Brain microvascular endothelial cell (primary cell): ENCODE measurements at places on chromosomes 16 and 17.

- DNase-seq: no peak
Observed at GRCh38 chr17:66018786-66019185, 173.1 kb downstream of the CEP112 start.

- DNase-seq: no peak
Observed at GRCh38 chr17:7379134-7379533, 1.8 kb upstream of the TNK1 start.

- no peak for DNase-seq
Observed at GRCh38 chr17:83006515-83007455, 72.6 kb upstream of the METRNL start.

GRCh38 chr17:72417627-72418026, 296.8 kb downstream of the SOX9 start:
- no peak for DNase-seq

- no peak for DNase-seq
Observed at GRCh38 chr16:87698241-87698640, 67.5 kb downstream of the KLHDC4 start.

GRCh38 chr16:69888005-69888590, 63.0 kb upstream of the CLEC18A start:
- DNase-seq: no peak

DNA sequence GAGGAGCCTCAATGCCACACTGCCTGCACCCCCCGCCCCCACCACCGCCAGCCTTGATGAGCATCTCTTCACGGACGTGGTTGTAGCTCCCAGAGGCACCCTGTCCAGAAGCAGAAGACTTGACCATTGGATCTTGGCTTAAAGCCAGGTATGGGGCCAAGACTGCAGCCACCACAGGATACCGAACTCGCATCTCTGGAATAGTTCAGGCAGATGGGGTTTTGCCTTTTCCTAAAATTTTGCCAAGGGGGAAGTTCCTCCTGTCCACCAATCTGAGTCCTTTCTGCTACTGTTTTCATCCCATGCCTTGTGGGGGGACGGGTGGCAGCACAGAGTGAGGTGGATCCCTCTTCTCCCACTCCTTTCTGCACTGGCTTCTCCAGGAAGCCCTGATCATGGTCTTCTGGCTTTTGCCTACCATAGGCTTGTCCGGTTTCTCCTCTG, 939 bp downstream of the CORO6 start:
- no peak for DNase-seq

DNA sequence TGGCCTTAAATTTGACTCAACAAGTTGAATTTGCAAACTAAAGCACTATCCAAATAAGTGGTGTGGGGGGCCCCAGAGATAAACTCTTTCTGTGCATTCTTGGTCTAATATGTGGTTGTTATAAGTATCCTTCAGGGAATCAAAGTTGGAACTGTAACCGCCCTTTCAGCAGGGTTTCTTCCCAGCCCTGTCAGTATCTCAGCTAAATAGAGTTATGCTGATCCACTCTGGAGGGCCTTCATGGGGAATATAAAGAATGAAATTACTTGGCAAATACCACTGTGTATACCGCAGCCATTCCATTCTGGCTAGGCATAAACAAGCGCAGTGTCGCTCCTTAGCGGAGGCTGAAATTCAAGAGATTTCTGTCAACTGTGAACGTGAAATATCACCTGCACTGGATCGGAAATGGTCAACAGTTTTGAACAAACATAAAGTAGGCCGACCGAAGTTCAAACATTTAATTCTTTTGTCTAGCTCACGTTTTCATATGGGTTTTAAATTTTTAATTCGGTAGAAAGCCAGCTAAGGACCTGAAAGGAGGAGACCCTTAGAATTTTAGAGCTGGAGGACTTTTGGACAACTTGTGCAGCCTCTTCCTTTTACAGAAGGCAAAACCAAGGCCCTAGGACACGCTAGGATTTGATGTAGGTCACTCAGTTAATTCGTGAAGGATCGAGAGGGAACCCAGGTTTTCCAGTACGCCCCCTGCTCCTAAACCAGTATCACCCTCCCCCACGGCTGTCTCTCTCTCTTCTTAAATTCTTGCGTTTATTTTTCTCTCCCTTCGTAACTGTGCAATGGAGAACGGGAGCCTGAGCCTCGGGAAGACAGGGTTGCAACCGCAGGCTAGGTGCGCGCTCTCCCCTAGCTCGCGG, 74.7 kb downstream of the CHD9 start:
- DNase-seq: peak; percentile 53

- no peak for DNase-seq
Observed at GRCh38 chr16:30644334-30644830, 6.4 kb upstream of the PRR14 start.

- no peak for DNase-seq
Observed at GRCh38 chr17:78226055-78226758, 5.2 kb upstream of the TMEM235 start.

- no peak for DNase-seq
Observed at GRCh38 chr17:14474591-14474990, 173.7 kb downstream of the HS3ST3B1 start.

GRCh38 chr17:75920045-75920560, 15.4 kb upstream of the MRPL38 start:
- no peak for DNase-seq

DNA sequence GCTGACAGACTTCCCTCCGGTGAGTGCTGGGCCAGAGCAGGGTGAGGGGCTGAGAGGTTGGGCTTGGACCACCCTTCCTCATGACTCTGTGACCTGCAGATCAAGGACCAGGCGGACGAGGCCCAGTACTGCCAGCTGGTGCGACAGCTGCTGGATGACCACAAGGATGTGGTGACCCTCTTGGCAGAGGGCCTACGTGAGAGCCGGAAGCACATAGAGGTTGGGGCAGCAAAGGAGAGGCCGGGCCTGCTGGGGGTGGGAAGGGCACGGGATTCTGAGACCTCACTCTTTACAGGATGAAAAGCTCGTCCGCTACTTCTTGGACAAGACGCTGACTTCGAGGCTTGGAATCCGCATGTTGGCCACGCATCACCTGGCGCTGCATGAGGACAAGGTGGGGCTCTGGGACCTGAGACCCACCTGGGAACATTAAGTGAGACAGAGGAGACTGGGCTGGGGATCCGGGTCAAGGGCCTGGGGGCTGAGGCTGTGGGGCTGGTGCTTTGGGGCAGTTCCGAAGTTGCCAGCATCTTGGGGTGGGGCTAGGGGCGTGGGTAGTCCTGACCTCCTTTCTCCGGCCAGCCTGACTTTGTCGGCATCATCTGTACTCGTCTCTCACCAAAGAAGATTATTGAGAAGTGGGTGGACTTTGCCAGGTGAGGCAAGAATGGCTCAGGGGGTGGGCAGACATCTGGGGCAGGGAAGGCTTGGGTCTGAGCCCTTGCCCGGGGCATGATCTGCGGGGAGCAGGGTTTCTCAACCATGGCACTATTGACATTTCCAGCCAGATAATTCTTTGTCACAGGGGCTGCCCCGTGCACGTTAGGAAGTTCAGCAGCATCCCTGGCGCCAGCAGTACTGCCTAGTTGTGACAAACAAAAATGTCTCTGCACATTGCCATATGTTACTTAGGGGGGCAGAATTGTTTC, 2.2 kb downstream of the BCKDK start:
- no peak for DNase-seq
